ENCODE measurements at places on chromosomes 6 and 20.
A peak's percentile ranks its signal among the peaks of the same experiment; 100 is the strongest.

DNA sequence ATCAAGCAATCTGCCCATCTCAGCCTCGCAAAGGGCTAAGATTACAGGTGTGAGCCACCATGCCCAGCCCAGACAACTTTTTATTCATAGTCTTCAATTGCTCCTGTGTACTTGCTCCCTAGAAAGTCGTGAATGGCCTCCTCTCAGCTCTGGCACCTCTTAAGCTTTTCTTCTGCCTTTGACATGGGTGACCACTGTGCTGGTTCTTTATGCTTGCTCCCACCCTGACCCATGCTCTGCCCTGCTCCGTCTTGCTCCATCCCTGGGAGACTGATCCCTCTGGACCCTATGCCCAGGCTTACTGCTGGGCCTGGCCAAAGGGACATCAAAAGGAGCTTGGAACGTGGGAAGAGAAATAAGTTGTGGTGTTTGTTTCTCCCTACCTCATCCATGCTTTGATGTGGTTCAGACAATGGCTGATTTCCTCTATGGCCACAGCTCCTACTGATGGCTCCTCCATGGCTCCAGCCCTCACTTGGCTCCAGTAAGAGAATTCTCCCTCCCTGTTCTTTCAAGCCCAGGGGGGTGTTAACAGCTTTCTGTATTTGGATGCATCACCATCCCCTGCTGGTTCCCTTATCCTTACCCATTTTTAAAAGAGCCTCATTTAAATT lies 7.7 kb upstream of the TREM2 start:
- DNase-seq: no peak

- no peak for DNase-seq
Observed at GRCh38 chr20:38730167-38730988, 6.1 kb downstream of the SLC32A1 start.

- DNase-seq: no peak
Observed at GRCh38 chr20:34127792-34128191, 15.7 kb upstream of the EIF2S2 start.

GRCh38 chr6:16064671-16065072 lies 64.2 kb upstream of the MYLIP start:
- no peak for DNase-seq

- DNase-seq: no peak
Observed at GRCh38 chr20:19265646-19266374, 53.4 kb downstream of the SLC24A3 start.

DNA sequence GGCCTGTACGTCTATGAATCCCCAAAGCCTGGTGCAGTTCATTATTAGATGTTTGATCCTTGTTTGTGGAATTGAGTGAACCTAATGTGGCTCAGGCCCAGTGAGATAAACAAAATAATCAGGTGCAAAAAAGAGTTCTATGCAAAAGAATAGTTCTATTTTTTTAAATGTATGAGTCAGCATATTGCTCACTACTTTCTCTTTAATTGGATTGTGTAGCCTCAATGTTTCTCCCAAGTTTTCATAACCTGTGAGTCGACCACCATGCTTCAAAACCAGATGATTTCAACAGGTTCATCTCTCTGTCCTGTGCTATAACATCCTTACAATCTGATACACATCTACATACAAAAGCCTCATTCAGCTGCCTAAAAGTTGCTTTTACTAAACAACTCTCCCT lies 116.5 kb upstream of the HDAC2 start:
- no peak for DNase-seq

GRCh38 chr20:5691918-5692618 lies 58.1 kb upstream of the SHLD1 start:
- no peak for DNase-seq

- DNase-seq: no peak
Observed at GRCh38 chr6:108581237-108581931, 20.7 kb downstream of the FOXO3 start.

- DNase-seq: no peak
Observed at GRCh38 chr20:6613280-6613861, 154.1 kb upstream of the BMP2 start.

DNA sequence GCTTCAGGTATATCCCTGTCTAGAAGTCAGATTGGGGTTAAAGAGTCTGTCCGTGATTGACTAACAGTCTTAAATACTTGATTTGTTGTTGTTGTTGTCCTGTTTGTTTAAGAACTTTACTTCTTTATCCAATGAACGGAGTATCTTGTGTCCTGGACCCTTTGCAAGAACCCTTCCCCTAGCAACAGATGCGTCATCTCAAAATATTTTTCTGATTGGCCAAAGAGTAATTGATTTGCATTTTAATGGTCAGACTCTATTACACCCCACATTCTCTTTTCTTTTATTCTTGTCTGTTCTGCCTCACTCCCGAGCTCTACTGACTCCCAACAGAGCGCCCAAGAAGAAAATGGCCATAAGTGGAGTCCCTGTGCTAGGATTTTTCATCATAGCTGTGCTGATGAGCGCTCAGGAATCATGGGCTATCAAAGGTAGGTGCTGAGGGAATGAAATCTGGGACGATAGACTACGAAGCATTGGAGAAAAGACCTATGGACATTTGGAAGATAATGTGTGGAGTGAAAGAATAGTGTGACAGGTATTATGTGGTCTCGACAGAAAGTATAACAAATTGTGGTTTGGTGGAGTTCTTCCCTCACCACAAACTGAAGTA lies at the start of gene HLA-DRA:
Gene HLA-DRA (plus strand): TSS at position 286 of the 613 bp plus-strand sequence. CDS start 64 bp downstream, at position 350.
- peak; percentile 63 for DNase-seq

GRCh38 chr6:37868447-37868825 lies 48.9 kb downstream of the ZFAND3 start:
- no peak for DNase-seq

All from activated CD8-positive, alpha-beta T cell treated with anti-CD3 and anti-CD28 coated beads, Interleukin-2, amount 10 ng/mL, durations not matched to agents 7 days and 5 days (primary cell).